H9 (cell line): ENCODE measurements at places on chromosomes 1 and 21. TPM values are rescaled to one million over a fixed set of nuclear protein-coding genes. Genes with fewer than 3 reads are reported as not detected.
A peak's percentile ranks its signal among the peaks of the same experiment; 100 is the strongest.

DNA sequence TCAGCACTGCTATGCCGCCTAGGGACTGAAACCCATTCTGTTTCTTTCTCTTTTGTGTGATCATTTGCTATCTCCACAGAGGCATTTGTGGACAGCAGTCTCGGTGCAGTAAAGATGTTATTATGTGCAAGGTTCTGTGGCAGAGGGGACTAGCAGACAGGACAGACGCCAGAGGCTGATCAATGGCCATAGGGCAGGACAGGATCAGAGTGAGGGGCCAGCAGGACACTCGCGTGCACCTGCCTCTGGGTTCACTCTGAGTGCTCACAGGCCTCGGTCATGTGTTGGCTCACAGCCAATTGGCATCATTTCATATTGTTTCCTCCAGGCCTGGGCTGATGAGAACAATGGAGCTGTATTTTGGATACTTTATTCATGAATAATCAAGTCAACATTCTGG lies 212.6 kb downstream of the TGFB2 start:
- no peaks in the 10 kb centered on the region for H3K27me3 ChIP-seq
- peaks cover 3% of the 10 kb centered on the region; the same call in 1 of the 2 replicates for H3K4me1 ChIP-seq
- peak; percentile 29 for DNase-seq

DNA sequence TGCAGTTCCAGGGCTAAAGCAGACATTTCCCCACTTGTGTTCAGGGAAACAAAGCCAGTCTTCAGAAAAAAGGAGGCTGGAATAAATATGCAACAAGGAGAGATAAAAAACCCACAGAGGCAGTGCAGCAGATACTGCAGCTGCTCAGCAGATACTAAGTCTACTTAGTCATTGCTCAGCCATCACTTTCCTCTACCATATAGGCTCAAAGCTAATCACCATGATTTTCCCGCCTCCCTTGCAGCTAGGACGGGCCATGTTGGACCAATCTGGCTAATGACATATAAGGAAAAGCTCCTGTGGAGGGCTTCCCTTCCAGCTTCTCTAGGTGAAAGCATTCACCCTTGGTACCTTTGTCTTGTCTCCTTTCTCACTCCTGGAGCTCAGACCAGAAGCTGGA lies 10.0 kb upstream of the EFHD2 start:
- no peaks in the 10 kb centered on the region for H3K4me1 ChIP-seq
- DNase-seq: no peak
- H3K27me3 ChIP-seq: no peaks in the 10 kb centered on the region; the same call in 1 of the 2 replicates
- H3K27ac ChIP-seq: no peak overlapping the region
- H3K36me3 ChIP-seq: peaks cover 18% of the 10 kb centered on the region

- no peak overlapping the region for H3K4me3 ChIP-seq
- no peak overlapping the region for H3K27ac ChIP-seq
- no peak for DNase-seq
- no peaks in the 10 kb centered on the region for H3K27me3 ChIP-seq
Measured at GRCh38 chr1:203640723-203641502, 14.3 kb downstream of the ATP2B4 start.

- H3K36me3 ChIP-seq: peaks cover 4% of the 10 kb centered on the region
- peak overlapping the region; percentile 85 for H3K4me3 ChIP-seq
- peaks cover 2% of the 10 kb centered on the region; the same call in 1 of the 2 replicates for H3K27me3 ChIP-seq
- H3K27ac ChIP-seq: no peak overlapping the region
- H3K4me1 ChIP-seq: peaks cover 3% of the 10 kb centered on the region; the same call in 1 of the 2 replicates
- no peak for DNase-seq
Measured at GRCh38 chr1:185044387-185044786, 971 bp upstream of the RNF2 start.

DNA sequence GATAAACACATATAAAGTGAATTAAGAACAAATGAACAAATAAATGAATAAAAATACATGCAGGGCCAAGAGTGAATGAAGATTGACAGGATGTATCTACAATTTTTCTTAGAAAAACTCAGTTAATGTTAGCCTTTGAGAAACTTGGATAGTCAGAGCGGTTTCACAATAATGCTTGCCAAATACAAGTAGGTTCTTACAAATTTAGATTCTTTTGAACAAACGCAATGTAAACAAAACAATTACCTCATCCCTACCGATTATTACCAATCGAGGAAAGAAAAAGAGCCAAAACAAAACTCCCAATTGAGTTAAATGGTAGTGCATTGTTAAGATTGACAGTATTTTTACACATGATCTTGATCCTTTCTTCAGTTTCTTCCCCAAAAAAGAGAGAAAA lies 176.9 kb upstream of the DEPDC1 start:
- no peaks in the 10 kb centered on the region for H3K36me3 ChIP-seq
- H3K4me1 ChIP-seq: no peaks in the 10 kb centered on the region
- H3K4me3 ChIP-seq: no peak overlapping the region

DNA sequence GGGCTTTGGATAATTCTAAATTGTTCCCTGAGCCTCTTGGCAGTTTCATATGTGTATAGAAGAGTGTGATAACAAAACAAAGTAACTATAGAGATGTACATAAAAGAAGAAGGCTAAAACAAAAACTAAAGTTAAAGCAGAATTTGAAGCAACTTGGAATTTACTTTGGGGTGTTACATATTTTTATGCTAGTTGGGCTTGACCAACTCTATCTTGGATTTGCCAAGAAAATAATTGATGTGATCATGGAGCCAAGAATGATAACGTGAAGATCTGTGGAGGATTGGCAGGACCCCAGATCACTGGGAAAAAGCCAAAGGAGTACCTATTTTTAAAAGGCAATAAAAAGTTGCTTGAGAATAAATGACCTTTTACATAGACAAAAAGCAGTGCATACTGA lies 206.9 kb downstream of the LMO4 start:
- no peak overlapping the region for H3K27ac ChIP-seq
- no peaks in the 10 kb centered on the region for H3K4me1 ChIP-seq
- H3K4me3 ChIP-seq: no peak overlapping the region
- H3K36me3 ChIP-seq: peaks cover 10% of the 10 kb centered on the region

GRCh38 chr1:93123201-93123783 lies 44.2 kb downstream of the MTF2 start:
- no peaks in the 10 kb centered on the region; the same call in 1 of the 2 replicates for H3K4me1 ChIP-seq
- DNase-seq: no peak
- no peak overlapping the region for H3K4me3 ChIP-seq
- no peak overlapping the region for H3K27ac ChIP-seq

DNA sequence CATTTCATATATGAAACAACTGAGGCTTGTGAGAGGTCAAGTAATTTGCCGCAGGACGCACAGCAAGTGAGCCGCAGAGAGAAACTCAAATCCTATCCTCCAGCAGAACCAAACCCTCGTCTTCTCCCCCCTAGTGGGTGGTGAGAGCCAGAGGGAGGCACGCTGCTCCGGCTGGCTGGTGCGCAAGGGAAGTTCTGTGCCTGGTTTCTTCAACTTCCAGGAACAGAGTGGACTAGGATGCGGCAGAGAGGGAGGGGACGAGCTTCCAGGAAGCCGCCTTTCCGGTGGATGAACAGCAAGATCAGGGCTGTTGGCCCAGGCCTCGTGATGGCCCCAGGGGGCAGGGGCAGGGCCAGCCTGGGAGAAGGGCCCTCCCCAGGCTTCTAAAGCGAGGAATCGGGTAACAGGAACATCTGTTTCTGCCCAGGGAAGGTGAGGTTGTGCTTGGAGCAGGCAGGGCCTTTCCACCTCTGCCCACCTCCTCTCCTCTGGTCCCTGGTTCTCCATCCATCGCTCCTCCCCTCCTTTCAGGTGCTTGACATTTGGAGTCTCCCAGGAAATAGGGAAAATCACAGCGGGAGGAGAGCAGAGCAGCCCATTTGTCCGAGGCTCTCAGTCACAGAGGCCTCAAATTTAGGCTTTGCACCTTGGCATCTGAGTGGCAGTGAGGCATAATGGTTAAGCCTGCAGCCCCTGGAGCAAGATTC lies 16.8 kb upstream of the PDIK1L start:
- no peak overlapping the region for H3K27ac ChIP-seq
- no peaks in the 10 kb centered on the region for H3K36me3 ChIP-seq
- no peaks in the 10 kb centered on the region for H3K27me3 ChIP-seq
- DNase-seq: peak; percentile 92
- H3K4me3 ChIP-seq: no peak overlapping the region
- H3K4me1 ChIP-seq: peaks cover 6% of the 10 kb centered on the region; the same call in 1 of the 2 replicates

GRCh38 chr1:168466092-168466713 lies 77.6 kb downstream of the XCL2 start:
- no peak overlapping the region for H3K27ac ChIP-seq
- no peaks in the 10 kb centered on the region for H3K27me3 ChIP-seq
- no peaks in the 10 kb centered on the region; the same call in 2 of the 3 replicates for H3K36me3 ChIP-seq
- H3K4me3 ChIP-seq: no peak overlapping the region
- DNase-seq: no peak
- peaks cover 8% of the 10 kb centered on the region; the same call in 1 of the 2 replicates for H3K4me1 ChIP-seq

- no peak overlapping the region for H3K4me3 ChIP-seq
- H3K27ac ChIP-seq: no peak overlapping the region
- no peaks in the 10 kb centered on the region; the same call in 2 of the 3 replicates for H3K36me3 ChIP-seq
- no peaks in the 10 kb centered on the region for H3K27me3 ChIP-seq
Measured at GRCh38 chr1:230300322-230301301, 125.5 kb downstream of the PGBD5 start.

GRCh38 chr1:87449348-87449963 lies 120.8 kb downstream of the LMO4 start:
- no peak overlapping the region for H3K27ac ChIP-seq
- peaks cover 2% of the 10 kb centered on the region; the same call in 1 of the 2 replicates for H3K4me1 ChIP-seq
- no peak for DNase-seq
- H3K36me3 ChIP-seq: peaks cover 14% of the 10 kb centered on the region

DNA sequence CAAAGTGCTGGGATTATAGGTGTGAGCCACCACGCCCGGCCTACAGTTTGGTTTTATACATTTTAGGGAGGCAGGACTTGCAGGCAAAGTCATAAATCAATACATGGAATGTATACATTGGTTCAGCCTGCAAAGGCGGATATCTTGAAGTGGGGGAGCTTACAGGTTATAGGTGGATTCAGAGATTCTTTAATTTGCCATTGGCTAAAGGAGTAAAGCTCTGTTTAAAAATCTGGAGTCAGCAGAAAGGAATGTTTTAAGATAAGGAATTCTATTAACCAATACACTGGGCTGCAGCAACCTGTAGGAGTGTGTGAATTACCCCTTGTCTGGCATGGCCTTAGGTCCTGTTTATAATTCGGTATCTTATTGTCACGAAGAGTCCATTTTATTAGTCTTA lies 57.6 kb downstream of the OPTC start:
- no peak overlapping the region for H3K4me3 ChIP-seq
- no peaks in the 10 kb centered on the region for H3K27me3 ChIP-seq
- H3K27ac ChIP-seq: no peak overlapping the region
- no peak for DNase-seq
- H3K36me3 ChIP-seq: no peaks in the 10 kb centered on the region

DNA sequence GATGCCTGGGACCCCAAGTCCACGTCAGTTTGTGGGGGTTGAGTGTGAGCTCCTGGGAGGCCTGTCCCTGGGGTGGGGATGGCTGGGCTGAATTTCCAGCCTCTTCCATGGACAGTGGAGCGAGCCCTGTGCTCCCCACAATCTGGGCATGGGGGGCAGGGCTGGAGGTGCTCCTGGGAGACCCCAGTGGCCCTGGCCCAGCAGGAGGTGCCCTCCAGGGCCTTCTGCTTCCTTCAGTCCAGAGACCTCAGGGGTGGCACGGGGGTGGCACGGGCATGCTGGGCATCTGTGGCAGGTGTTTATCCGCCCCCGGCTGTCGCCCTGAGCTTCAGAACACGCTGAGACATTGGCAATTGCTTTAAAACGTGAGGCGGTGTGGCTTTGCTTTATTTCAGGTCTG lies 40.9 kb downstream of the MORN1 start:
- H3K4me3 ChIP-seq: no peak overlapping the region
- H3K4me1 ChIP-seq: no peaks in the 10 kb centered on the region
- no peak for DNase-seq
- no peaks in the 10 kb centered on the region for H3K36me3 ChIP-seq

DNA sequence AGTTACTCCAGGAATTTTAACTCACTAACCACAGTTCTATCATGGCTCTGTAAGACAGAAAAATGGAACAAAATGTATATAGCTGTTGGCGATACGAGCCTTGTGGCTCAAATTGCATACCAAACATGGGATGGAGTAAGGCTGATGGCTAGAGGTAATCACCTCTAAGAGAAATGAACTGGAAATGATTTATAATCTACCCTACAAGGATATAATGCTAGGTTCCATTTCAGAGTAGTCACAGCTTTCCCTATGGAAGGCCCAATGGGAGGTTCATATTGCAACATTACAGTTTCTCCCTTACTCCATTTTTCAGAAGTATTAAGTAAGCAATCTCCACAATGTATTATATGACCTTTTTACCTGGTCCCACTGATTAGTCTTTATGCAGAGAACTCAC lies 61.6 kb downstream of the EDEM3 start:
- H3K4me3 ChIP-seq: no peak overlapping the region
- H3K36me3 ChIP-seq: no peaks in the 10 kb centered on the region
- H3K27me3 ChIP-seq: no peaks in the 10 kb centered on the region
- no peak overlapping the region for H3K27ac ChIP-seq
- no peak for DNase-seq
- no peaks in the 10 kb centered on the region for H3K4me1 ChIP-seq

DNA sequence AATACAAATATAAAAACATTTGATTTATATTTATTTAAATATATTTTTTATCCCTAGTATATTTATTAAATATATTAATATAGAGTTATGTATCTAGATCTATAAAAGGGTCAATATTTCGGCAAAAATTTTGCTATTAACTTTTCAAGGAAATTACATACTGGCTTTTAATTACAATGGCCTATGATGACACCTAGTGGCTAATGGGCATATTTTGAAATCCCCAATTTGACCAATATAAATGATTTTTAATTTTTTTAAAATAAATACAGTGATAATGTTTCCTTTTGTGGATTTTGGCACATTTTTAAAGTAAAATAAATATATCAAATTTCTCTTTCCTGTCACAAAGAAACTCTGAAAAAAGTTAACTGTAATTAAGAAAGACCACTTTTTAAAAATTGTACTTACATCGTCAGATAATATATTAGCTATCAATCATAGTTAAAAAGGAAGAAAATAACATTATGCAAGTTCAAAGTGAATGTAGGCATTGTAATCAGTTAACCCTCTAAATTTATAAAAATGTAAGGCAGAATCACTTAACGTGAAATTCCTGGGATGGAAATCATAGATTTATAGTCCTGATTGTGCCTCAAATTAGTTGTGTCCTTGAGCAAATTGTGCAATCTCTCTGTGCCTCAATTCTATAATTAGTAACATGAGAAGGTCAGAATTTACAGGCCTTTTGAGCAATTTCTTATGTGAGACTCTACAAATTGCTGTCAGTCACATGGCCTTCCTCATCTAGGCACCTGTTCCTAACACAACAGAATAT lies 25.6 kb upstream of the RGS13 start:
- H3K27ac ChIP-seq: no peak overlapping the region
- no peaks in the 10 kb centered on the region for H3K4me1 ChIP-seq
- no peaks in the 10 kb centered on the region for H3K36me3 ChIP-seq
- DNase-seq: no peak
- H3K27me3 ChIP-seq: no peaks in the 10 kb centered on the region

CFAP107 gene
- total RNA-seq: not detected in 2 replicates

TEX38 gene
- total RNA-seq: not detected in 2 replicates

KLF17 gene
- total RNA-seq: 0.09 TPM in 2 replicates

SRM gene
- 196 and 212 TPM in 2 replicates for total RNA-seq

CYP2J2 gene
- 0.57 and 0.86 TPM in 2 replicates for total RNA-seq

NPR1 gene
- 8.6 and 8.9 TPM in 2 replicates for total RNA-seq

MROH7 gene
- total RNA-seq: 0.09 TPM in 1 of 2 replicates, not detected in the other
